ENCODE measurements at places on chromosomes 5 and 9.

- no peak for DNase-seq
Measured at GRCh38 chr5:97119007-97119390, 23.4 kb downstream of the LIX1 start.

DNA sequence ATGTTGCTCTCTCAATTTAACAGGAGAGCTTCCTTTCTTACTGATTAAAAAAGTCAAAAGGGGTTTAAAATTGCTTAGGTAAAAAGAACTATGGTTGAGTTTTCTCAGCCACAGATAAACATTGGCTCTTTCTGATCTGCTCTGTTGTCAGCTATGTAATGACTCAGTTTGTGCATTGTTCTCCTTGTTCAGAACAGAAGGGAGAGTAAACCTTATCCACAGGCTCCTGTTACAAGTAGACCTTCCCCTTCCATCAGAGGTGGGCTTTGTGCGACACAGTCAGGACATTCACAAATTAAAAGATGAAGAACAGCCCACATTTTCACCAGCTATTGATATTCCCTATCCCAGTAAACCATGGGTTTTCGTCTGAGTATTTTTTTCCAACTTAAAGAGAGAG lies 236.3 kb upstream of the SEMA6A start:
- DNase-seq, result no peak

GRCh38 chr9:3648266-3648665 lies 122.5 kb upstream of the RFX3 start:
- DNase-seq, result no peak

DNA sequence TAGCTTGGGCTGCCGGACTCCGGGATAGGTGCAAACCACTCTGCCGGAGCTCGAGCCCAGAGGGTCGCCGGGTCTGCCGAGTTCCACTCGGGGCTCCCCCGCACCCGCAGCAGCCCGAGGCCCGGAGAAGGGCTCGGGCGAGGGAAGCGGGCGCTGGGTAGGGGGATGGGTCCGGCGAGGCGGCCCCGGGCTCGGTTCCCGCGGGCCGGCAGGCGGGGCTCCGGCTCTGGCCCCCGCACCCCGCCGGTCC lies 507 bp downstream of the RICTOR start:
- DNase-seq, result peak; percentile 77

GRCh38 chr9:109555215-109555614 lies 57.1 kb upstream of the PTPN3 start:
- DNase-seq, result no peak

- DNase-seq, result no peak
Measured at GRCh38 chr5:84487963-84488362, 103.3 kb upstream of the EDIL3 start.

GRCh38 chr5:31738199-31738598 lies 99.3 kb downstream of the PDZD2 start:
- no peak for DNase-seq

GRCh38 chr9:94720846-94721549 lies 5.5 kb upstream of the AOPEP start:
- no peak for DNase-seq

- no peak for DNase-seq
Measured at GRCh38 chr5:169781420-169782345, 144.6 kb downstream of the DOCK2 start.

- peak; percentile 83 for DNase-seq
Measured at GRCh38 chr5:78677777-78678668, 29.5 kb upstream of the LHFPL2 start.

- DNase-seq, result no peak
Measured at GRCh38 chr9:83340451-83340850, 197.8 kb downstream of the FRMD3 start.
